ENCODE measurements at places on chromosomes 11 and 22.

- DNase-seq: peak; percentile 40
These were observed 72.5 kb upstream of the ZBED5 start for GRCh38 chr11:10930224-10930971.

DNA sequence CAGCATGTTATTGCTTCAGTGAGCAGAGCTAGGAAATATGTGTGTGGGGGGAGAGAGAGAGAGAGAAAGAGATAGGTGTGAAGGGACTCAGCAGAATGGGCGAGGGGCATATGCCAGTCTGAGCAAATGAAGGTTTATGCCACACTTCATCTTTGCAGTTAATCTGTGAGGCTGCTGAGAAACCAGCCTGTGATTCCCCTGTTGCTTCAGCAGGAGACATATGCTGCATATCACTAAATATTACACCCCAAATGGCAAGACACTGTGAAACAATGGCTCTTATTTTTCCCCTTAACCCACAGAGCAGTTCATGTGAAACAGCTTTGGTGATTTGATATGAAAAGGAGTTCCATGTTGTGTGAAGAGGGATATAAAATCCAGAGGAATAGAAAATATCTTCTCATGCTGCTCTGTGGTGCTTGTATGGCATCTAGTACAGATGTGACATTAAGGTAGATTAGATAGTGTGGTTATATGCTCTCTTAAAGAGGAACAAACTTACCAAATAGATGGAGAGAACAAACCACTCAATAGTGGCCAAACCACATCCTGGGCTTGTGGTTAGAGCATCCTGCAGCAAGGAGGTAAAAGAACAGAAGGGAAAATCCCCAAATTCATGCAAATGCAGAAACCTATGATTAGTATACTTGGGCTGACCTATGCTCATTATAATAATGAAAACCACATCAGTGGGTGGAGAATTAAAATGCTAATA, 864.2 kb downstream of the FAM181B start:
- no peak for DNase-seq

- DNase-seq: no peak
These were observed 10.4 kb upstream of the GRAMD4 start for GRCh38 chr22:46609724-46610201.

- DNase-seq: peak; percentile 95
These were observed 16.0 kb downstream of the TRPM5 start for GRCh38 chr11:2428322-2428795.

DNA sequence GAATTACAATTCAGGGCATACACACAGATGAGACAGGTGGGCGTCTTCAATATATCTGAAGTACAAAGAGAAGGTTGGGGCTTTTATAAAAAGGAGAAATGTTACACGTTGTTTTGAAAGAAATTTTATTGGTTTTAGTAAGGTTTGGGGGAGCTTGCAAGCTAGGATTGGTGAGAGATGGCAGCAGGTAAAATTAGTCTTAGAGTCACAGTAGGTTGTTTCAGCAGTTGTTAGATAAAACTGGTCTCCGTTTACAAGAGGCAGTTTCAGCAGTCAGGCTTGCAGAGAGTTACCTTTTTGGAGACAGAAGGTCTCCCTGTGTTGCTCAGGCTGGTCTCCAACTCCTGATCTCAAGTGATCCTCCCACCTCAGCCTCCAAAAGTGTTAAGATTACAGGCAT, 2.4 kb upstream of the SAAL1 start:
- DNase-seq: no peak

DNA sequence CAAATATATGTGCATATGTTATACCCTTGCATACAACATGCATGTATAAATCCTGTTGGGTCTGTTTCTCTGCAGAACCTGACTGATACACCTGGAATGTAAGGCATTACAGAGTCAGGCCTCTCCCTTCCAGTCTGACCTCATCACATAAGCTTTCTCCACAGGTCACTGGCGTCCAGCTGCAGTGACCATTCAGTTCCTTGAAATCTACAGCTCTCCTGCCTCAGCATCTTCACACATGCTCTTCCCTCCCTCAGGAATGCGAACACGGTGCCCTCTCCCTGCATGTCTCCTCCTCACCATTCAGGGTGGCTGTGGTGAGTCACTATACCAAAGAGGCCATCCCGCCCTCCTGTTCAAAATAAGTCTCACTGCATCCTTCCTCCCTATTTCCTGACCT, 657.8 kb upstream of the B3GAT1 start:
- DNase-seq: no peak

GRCh38 chr11:83019888-83020579, 51.7 kb downstream of the RAB30 start:
- no peak for DNase-seq

- no peak for DNase-seq
These were observed 71.6 kb downstream of the PRMT3 start for GRCh38 chr11:20458905-20459632.

DNA sequence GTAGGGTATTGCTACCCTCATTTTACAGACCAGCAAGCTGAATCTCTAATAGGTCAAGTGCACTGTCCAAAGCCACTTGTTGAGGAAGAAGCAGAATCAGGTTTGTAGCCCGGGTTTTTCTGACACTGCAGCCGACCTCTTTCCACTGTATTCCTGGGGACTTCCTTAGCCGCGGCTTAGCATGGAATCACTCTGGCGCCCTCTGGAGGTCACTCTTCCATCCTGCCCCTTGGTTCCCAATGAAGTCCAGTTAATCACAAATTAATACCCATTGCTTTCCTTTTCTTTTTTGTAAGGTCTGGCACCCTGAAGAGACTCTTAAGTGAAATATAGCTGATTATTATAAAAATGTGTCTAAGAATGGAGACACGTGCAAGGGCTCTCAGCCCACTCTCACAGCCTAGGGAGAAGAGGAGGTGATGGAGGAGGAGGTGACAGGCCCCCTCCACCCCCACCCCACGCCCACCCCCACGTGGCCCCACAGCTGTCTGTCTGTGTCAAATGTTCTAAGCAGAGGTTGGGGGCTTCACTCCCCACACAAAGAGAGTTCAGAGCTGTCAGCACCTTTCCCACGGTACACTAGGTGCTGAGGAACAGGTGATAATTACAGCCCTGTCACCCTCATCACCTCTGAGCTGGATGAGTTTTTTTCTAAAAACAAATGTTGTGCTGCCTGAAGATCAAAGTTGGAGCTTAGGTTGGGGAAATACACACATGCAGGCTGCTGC, 57.7 kb upstream of the DRD2 start:
- peak; percentile 58 for DNase-seq

GRCh38 chr11:120217941-120218694, 7.3 kb downstream of the OAF start:
- DNase-seq: no peak

GRCh38 chr11:43545610-43546009, 134.9 kb upstream of the HSD17B12 start:
- DNase-seq: no peak

GRCh38 chr11:74443071-74443864, 24.1 kb downstream of the KCNE3 start:
- DNase-seq: no peak

DNA sequence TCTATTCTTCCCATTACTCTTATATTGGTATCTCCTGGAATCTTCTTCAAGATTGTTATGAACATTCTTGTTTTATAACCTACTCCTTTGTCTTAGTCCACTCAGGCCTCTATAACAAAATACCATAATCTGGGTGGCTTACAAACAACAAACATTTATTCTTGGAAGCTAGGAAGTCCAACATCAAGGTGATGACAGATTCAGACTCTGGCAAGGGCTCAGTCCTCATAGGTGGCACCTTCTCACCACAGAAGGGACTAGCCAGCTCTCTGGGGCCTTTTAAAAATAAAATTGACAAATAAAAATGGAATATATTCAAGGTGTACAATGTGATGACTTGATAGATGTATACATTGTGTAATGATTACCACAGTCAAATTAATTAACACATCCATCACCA, 19.8 kb downstream of the DNHD1 start:
- no peak for DNase-seq

DNA sequence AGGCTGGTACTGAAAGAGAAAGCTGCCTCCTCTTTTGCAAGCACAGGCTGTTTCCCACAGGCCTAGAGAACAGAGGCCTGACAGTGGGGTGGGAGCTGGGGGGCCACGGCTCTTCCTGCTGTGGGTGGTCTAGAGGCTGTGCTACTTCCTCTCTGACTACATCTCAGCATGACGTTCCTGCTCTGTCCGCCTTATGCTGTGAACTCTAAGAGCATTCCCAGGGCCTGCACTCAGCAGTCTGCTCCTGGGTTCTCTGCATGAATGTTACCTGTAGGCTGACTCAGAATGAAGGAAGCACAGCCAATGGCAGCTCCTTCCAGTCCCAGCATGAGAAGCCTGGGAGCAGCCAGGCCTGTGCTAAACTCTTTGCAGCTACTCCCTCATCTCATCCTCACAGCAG, 534.3 kb downstream of the NTM start:
- DNase-seq: no peak

GRCh38 chr11:90391756-90392155, 168.9 kb upstream of the CHORDC1 start:
- no peak for DNase-seq

GRCh38 chr11:64448599-64449380, 89.8 kb downstream of the RPS6KA4 start:
- DNase-seq: peak; percentile 83

GRCh38 chr22:26662160-26662559, 4.8 kb downstream of the MIAT start:
- no peak for DNase-seq

- no peak for DNase-seq
These were observed 24.4 kb upstream of the PAMR1 start for GRCh38 chr11:35549787-35550186.

DNA sequence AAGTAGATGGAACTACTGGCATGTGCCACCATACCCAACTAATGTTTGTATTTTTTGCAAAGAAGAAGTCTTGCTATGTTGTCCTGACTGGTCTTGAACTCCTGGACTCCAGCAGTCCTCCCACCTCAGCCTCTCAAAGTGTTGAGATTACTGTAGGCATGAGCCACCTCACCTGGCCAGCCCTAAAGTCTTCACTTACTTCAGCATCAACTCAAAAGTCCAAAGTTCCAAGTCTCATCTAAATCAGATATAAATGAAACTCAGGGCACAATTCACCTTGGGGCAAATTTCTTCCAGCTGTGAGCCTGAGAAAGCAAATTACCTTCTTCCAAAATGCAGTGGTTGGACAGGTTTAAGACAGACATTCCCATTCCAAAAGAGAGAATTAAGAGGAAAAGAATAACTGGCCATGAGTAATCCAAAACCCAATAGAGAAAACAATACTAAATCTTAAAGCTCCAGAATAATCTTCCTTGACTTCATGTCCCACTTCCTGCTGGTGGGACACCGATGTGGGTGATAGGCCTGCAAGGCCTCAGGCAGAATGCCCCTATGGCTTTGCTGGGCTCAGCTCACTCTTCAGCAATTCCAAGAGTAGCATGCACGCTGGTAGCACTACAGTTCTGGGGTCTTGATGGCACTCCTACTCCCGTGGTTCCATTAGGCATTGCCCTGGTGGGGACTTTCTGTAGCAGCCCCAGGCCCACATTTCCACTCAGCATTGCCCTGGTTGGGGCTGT, 50.3 kb downstream of the TUG1 start:
- no peak for DNase-seq

DNA sequence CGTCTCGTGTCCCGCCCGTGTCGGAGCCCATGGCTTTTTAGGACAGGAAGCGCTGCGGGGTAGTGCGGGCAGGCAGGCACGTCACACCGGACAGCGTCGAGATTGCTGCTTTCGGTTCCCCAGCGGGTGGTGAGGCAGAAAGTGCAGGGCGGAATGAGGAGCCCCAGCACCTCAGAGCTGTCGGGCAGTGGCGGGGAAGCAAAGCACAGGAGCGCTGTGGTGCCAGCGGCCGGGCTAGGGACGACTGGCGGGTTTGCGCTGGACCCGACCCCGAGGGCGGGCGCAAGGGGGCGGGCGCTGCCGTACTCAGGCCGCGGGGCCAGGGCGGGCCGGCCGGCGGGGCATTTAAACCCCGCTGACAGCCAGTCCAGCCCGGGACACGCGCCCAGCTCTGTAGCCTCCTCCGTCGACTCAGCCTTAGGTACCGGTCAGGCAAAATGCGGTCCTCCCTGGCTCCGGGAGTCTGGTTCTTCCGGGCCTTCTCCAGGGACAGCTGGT, at the start of gene SLC37A2:
TSS of gene SLC37A2 (plus strand) at position 375 of the 498 bp plus-strand sequence. CDS start at position 438, 63 bp downstream.
- DNase-seq: peak; percentile 84

DNA sequence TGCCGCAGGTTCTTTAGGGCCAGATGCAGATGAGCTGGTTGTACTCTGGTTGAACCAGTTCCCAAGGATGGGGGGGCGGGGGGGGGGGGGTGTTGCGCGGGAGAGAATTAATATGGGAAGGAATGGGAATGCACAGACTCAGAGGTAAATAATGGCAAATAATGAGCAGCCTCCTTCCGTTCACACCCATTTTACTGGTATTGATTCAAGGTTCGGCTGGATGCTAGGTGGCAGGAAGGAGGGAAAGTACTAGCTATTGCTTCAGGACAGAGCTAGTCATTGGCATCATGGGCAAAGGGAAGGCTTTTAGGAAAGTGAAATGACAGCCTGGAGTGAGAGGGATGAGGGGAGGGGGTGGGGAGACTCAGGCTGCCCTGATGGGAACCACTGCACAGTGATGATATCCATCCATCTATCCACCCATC, at the start of gene VSTM5:
TSS of gene VSTM5 (minus strand) at position 25 of the 425 bp plus-strand sequence. CDS start 116 bp downstream, outside the sequence.
- no peak for DNase-seq

- DNase-seq: peak; percentile 51
These were observed 498 bp downstream of the C2CD2L start for GRCh38 chr11:119107538-119108145.

DNA sequence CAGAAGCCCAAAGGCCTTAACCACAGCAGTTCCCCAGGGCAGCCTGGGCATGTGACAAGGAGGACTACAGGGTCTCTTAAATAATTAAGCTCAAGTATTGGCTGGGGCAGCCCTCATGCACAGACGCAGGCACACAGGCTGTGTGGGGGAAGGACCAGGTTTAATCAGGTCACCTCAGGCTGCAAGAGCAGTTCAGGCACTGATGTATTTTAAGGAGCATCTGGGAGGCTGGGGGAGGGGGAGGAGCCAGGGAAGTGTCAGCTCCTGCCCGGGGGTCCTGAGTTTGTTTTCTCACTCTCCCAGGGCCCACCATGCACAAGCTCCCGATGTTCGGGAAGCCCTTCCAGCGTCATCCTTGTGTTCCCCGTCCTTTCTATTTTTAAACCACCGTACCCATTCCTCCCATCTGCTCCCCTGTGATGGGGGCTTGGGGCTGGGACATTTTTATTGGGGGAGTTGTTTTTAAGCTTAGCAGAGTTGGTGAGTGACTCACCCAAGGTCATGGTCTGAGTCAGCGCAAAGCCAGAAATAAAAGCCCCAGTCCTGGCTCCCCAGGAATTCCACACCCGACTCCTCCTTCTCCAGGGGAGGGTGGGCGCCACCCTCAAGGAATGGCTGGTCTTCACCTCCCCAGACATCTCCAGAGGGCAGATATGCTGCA, 2.4 kb downstream of the CSDC2 start:
- DNase-seq: no peak

GRCh38 chr11:118338637-118339061, 3.9 kb downstream of the CD3D start:
- no peak for DNase-seq

GRCh38 chr11:30852645-30853044, 266.5 kb upstream of the MPPED2 start:
- DNase-seq: no peak

GRCh38 chr11:61917334-61918109, at the start of gene RAB3IL1:
RAB3IL1 (minus strand) TSS chr11:61917566; CDS start chr11:61917367, 199 bp downstream.
- peak; percentile 96 for DNase-seq

GRCh38 chr11:115287266-115287665, 216.9 kb downstream of the CADM1 start:
- no peak for DNase-seq

GRCh38 chr11:62432695-62433094, 13.9 kb downstream of the SCGB1A1 start:
- no peak for DNase-seq

GRCh38 chr11:112639469-112639868, 321.8 kb upstream of the NCAM1 start:
- DNase-seq: no peak

Measured in 8988T (cell line).